ENCODE measurements at places on chromosomes 3 and 15.

DNA sequence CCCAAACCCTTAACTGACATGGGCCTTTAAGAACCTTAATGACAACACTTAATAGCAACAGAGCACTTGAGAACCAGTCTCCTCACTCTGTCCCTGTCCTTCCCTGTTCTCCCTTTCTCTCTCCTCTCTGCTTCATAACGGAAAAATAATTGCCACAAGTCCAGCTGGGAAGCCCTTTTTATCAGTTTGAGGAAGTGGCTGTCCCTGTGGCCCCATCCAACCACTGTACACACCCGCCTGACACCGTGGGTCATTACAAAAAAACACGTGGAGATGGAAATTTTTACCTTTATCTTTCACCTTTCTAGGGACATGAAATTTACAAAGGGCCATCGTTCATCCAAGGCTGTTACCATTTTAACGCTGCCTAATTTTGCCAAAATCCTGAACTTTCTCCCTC lies 49.9 kb downstream of the PGPEP1L start:
- DNase-seq, result no peak

- no peak for DNase-seq
Observed at GRCh38 chr3:101017017-101017416, 23.8 kb upstream of the ABI3BP start.

GRCh38 chr3:104596551-104596950 lies 770.2 kb upstream of the ALCAM start:
- DNase-seq, result no peak

DNA sequence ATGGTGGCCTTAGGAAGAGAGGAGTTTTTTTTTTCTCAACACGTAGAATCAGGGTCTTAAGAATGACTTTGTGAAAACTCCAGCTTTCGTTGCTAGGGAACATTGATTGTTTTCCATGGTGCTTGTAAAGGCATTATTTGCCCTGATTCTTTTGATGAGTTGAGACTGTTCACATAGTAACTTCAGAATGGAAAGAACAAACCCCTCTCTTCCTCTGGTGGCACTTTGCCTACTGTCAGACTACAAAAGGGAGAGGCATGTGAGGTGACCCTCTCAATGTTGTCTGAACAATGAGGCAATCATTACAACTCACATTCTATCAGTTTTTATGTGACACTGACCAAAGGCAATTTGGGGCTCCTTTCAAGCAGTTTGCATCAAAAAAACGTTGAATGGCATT lies 477.8 kb downstream of the FGF12 start:
- DNase-seq, result no peak

GRCh38 chr3:169869484-169870220 lies at the start of gene LRRC31:
Gene LRRC31, minus strand, starts transcription at chr3:169869935. Its CDS starts 128 bp downstream, at chr3:169869807.
- no peak for DNase-seq

DNA sequence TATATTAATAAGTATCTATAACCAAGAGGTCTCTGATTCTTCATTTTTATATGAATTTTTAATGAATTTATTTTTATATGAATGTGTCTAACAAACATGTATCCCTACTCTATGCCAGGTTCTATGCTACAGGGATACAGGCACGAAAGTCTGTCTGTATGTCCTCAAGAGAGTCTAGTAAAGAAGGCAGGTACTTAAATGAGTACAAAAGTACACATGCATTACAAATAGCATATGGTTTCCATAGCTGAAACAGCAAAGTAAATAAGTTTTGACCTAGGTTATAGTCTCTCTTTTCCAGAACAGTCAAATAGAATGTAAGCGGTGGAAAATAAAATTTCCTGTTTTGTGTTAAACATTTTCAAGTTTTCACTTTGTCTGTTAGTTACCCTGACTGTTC lies 13.3 kb upstream of the ABHD10 start:
- no peak for DNase-seq

DNA sequence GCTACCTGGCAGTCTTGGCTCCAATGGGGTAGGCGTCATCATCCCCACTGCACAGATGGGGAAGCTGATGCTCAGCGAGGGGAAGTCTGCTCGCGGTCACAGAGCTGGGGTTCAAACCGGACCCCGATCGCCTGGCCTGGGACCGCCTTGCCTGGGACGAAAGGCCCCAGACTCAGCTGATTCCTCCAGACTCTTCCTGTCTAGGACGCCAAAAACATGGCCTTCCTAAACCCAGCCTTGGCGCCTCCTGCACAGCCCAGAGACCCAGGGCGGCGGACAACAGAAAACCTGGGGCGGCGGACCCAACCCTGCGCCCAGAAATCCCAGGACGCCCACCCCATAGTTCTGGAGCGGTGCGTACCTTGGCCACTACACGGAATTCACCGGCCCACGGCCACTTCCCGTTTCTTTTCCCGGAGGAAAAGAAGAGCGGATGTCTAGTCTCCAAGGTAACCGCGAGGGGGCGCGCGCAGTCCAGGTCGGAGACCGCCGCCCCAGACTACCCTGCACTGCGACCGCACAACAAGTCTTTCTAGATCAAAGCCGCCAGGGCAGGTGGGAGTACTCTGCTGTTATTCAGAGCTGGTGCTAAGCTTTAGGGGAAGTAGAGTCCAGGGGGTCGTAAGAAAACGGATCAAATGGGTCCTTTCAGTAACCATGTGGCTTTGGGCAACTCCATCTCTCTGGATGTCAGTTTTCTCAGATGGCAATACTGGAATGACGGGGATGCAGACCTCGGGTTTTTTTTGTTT lies 4.9 kb upstream of the IL17RD start:
- DNase-seq, result peak; percentile 50

DNA sequence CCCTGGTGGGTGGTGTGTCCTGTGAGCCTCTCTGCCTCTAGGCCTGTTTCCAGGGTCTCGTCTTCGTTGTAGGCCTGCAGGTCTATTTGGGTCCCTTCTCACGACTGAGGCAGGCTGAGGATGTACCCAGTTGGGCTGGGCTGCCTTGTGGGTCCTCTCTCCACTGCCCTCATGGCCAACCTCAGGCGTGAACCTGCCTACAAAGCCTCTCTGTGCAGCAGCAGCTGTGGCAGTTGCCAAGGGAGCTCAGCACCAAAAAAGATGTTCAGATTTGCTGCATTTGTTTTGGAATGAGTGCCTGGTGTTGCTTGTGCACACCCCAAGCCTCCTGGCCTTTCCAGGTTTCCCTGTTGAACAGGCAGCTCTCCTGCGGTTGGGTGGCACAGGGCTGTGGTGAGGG lies 13.4 kb downstream of the KLF13 start:
- DNase-seq, result no peak

DNA sequence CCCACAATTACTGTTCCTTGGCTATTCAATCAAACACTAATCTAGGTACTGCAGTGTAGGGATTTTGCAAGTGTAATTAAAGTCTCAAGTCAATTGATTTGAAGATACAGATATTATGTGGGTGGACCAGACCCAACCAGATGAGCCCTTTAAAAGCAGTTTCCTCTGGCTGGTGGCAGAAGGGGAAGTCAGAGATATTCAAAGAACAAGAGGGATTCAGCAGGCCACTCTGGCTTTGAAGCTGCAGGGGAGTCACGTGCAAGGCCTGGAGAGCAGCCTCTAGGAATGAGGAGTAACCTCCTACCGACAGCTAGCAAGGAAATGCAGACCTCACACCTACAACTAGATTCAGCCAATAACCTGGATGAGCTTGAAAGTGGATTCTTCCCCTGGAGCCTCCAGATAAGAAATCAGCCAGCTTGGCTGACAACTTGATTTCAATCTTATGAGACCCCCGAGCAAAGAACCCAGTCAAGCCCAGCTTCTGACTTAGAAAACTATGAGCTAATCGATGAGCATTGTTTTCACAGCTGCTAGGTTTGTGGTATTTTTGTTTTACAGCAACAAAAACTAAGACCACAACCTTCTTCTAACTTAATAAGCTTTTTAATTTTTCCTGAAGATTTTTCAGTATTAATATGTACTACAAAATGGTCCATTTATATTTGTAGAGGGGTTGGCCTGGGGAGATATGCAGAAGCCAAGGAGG lies 13.4 kb downstream of the HACD2 start:
- no peak for DNase-seq

GRCh38 chr15:100291106-100291505 lies 50.7 kb downstream of the ADAMTS17 start:
- DNase-seq, result no peak

DNA sequence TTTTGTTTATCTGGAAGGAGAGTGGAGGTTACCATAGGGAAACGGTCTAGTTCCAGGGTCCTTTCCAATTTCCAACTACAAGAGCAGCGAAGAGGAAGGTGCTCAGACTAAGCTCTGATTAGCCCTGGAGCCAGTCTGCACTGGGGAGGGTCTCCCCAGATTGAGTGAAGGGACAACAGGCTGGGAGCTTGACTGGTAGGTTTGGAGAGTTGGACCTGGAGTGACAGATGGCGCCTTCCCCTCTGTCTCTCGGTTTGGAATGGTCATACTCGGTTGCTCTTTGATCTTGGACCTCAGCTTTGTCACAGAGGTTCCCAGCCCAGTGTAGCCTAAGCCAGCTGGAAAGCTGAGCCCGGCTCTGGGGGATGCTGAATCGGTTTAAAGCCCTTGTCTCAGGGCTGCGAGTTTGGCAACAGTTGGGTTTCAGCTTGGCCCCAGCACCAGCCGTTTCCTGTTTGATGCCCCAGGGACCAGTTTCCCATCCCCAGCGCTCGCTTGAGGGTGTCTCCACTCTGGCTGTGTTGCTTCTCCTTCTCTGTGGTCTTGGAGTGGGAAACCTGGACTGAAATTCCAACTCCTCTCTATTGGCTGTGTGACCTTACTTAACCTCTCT lies 53.1 kb upstream of the ULK4 start:
- no peak for DNase-seq

- no peak for DNase-seq
Observed at GRCh38 chr15:75578173-75578947, 755 bp downstream of the PTPN9 start.

DNA sequence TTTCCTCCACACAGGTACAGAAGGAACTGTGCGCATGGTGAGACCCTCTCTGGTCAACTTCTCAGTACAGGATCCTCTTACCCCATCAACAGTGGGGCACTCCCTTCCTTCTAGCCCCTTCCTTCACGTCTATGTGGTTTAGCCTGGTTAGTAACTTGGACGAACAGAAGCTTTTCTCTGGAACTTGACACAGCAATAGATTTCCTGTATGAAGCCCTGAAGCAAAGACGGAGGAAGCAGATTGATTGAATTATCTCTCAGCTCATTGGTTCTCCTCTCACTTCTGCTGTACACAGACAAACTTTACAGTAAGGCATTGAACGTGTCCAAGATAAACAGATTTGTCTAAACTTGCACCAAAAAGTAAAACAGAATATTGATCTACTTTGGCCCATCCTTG lies at the start of gene CD200R1:
Gene CD200R1, minus strand, starts transcription at position 210 of the 400 bp plus-strand sequence. CDS start 246 bp downstream, outside the sequence.
- no peak for DNase-seq

GRCh38 chr15:52657338-52657737 lies 21.9 kb downstream of the ATOSA start:
- no peak for DNase-seq
